ENCODE measurements at places on chromosomes 1 and 21.

GRCh38 chr21:35382696-35383095 is 333.6 kb upstream of the RUNX1 start:
- DNase-seq = peak; percentile 75

- DNase-seq = peak; percentile 65
These were observed 7.6 kb downstream of the EFNA3 start for GRCh38 chr1:155086128-155086741.

DNA sequence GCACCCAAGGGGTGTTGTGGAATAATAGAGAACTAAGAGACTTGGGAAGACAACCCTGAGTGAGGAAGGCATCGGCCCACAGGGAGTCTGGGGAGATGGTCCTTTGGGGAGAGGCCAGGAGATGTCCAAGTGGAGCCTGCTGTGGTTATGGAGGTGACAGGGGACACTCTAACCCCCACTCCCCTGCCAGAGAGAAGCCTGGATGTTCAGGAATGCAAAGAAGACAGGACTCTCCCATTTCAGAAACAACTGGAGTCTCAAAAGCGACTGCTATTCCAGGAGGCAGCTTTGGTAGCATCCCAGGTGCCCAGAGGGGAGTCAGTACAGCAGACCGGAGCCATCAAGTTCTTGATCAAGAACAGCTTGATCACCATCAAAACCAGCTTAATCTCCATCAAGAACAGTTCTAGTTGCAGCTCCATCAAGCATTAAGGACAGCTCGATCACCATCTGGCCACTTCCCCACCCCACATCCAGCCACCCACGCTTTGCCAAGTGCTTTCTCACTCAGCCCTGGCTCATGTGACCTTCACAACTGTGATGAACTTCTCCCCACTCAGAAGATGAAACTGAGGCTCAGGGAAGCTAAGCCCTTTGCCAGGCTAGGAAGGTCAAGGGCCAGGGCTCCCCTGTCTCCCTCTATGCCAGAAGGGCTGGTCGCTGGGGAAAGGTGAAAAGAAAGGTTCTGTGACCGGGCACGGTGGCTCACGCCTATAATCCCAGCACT is 743 bp downstream of the CD52 start:
- no peak for DNase-seq

DNA sequence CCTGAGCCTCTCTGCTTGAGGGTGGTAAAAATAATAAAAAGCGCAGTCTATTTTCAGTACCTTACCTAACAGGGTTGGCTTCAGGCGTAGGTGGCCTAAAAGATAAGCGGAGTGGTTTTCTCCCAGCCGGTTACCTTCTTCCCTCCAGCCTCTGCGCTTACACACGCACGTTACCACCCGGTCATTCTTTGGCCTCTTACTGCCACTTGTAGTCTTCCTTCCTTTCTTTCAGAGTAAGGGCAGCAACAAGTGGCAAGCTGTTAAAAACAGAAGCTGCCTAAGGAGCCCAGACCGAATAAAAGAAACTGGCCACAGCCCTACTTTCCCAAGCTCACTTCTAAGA is 35.4 kb downstream of the CLCA1 start:
- peak; percentile 11 for DNase-seq

DNA sequence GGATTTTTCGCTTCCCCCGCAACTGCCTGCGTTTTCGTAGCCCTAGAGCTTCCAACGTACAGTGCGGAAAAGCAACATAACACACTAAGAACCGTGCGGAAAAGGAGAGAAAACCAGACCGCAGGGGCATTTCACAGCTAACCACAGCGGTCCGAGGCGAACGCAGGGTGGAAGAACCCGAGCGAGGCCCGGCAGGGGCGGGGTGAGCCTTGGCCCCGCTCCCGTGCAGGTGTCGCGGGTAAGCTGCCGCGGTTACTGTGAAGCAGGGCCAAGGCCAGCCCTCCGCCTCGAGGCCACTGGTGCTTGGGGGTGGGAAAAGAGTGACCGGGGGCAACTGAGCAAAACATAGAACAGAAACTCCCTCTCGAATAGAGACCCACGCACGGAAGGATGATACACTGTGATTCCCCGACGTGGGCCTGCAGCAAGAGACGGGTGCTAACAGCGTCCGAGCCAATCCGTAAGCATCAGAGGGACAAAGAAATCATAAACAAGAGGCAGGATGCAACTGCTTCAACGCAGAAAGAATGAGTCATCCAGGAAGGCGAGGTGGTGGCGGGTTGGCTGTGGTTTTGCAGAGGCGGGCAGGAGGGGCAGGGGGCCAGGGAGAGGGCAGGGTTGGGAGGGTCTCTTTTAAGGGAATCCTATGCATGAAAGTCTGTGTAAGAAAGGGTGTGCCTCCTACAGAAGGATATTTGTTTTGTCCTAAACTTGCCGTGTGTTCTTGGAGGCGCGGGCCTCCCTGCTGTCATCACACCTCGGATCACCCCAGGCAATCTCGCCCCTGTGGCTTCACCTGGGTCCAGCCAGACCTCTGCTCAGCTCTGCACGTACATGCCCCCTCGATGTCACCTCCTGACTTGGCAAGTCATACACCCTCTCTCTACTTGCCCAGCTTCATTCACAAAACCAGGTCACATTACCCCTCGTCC is 7.3 kb downstream of the GNG4 start:
- peak; percentile 19 for DNase-seq

DNA sequence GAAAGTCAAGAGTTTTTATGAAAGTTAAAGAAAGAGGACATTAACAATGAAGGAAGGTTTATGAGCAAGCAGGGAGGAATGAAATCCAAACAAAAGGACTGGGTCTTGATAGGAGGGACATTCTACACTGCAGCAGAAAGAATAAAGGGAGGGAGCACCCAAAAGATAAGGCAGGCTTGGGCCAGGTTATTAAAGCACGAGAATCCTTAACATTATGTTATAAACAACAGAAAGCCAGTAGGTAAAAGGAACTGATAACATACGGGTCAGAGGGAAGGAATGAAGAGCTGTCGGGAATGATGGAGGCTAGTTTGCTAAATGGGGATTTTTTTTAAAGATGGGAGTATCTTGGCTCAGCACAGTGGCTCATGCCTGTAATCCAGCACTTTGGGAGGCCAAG is 19.4 kb downstream of the LPGAT1 start:
- DNase-seq = peak; percentile 41
